ENCODE measurements at places on chromosomes 1 and 21.

GRCh38 chr1:5774019-5774418, 218.2 kb downstream of the NPHP4 start:
- DNase-seq: no peak

- no peak for DNase-seq
These were observed 184.8 kb downstream of the BRINP2 start for GRCh38 chr1:177355575-177355974.

DNA sequence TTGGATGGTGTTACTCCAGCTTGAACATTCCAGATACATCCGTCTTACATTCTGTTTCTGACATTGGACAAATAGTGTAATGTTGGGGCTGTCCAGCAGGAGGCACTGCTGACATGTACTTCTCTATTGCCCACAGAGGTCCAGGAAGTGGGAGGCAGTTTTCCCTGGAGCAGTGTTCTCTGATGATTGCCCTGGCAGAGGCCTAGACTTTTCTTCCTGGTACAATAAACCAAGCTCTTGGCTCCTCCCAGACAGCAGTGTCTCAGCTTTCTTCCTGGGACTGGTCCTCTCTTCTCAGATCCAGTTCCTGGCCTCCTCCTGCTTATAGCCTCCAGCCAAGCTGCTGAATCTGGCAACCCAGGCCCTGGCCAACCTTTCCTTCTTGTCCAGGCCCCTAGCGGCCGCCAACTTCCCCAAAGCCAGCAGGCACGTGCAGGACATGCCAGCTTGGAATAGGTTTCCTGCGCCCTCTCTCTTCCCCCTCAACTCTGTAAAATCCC, 14.9 kb upstream of the IFNLR1 start:
- DNase-seq: peak; percentile 80

DNA sequence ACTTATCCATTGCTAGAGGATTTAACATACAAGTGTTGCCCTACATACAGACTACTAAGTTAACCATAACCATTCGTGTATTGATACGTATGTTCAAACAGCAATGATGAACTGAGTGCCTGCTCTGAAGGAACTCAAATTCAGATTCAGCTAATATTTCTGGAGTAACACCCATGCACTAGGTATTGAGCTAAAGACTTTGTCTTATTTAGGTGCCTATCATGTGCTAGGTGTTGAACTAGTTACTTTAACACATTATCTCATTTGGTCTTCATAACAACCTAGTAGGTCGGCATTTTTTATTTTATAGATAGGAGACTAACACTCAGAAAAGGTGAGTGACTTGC, 160.0 kb downstream of the LTN1 start:
- no peak for DNase-seq

DNA sequence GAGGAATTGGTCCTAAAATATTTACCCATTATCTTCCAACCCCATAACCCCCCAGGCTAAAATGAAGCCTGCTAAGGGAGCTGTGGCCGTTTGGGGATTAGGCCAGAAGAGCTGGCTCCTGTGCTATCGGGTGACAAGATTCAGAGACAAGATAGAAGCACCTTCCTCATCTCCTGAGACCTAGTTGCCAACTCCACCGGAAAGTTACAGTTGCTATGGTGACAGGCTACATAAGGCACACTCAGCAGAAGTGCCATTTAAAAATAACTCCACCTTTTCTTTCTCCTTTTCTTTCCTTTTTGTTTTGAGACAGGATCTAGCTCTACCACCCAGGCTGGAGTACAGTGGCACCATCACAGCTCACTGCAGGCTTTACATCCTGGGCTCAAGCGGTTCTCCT, 43.6 kb upstream of the ROR1 start:
- no peak for DNase-seq

DNA sequence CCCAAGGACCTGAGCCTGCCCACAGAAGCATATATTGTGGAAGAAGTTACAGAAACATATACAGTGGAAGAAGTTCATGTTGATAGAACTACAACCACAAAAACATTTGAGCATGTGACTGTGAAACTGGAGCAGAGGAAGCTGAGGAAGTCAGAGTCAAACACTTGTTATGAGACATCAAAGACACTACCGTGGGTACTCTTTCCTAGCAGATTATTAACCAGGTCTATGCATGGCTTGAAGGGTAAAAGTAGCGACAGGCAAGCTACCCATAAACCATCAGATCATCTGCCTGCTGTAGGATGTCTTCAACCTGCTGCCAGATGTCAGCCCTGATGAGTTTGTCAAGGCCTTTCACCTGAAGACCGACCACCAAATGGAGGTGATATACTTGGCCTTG, 35.8 kb downstream of the IVNS1ABP start:
- DNase-seq: no peak

- DNase-seq: no peak
These were observed 72.1 kb downstream of the NEK7 start for GRCh38 chr1:198228925-198229324.

GRCh38 chr1:225598847-225599246, 54.1 kb downstream of the ENAH start:
- DNase-seq: no peak

- DNase-seq: no peak
These were observed 83.4 kb upstream of the POU3F1 start for GRCh38 chr1:38129971-38130370.

- DNase-seq: peak; percentile 47
These were observed 648 bp upstream of the ADAR start for GRCh38 chr1:154608397-154609270.

DNA sequence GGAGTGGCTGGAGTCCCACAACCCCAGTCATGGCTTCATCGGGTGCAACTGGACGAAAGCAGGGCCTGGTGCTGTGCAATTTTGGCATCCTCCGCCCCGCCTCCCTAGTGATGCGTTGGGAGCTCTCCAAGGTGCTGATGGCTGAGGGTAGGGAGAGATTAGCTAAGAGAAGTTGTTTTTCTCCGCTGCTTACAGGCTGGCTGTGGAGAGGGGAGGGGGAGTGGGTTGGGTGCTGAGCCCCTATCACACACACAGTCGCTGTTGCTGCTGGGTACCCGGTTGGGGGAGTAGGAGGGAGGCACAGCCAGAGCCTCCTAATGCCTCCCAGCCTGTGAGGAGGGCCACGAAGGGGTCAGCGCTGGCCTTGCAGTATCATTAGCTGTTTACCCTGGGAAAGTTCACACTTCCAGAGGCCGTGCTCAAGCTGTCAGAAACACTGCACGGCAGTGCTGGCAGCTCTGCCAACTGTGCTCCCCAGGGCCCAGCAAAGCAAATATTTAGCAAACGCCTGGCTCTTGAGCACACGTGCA, 110.0 kb downstream of the GRIK3 start:
- peak; percentile 59 for DNase-seq

GRCh38 chr1:35129080-35129479, 49.9 kb downstream of the ZMYM1 start:
- no peak for DNase-seq

DNA sequence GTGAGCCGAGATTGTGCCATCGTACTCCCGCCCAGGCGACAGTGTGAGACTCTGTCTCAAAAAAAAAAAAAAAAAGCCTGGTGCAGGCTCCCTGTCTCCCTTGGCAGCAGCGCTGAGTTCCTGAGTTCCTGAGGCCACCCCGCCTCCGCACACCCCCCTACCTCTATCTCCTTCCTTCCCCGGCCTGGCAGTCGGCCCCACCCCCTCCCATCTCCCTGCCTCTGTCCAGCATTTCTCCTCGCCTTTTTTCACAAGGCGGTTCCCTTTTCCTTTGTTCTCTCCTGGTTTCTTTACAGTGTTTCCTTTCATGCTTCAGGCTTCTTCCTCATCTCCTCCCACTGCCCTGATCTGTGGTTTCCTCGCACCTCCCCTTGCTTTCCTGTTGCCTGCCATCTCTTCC, 2.7 kb downstream of the RORC start:
- peak; percentile 26 for DNase-seq

GRCh38 chr1:159190441-159190840, 14.2 kb upstream of the ACKR1 start:
- DNase-seq: no peak

DNA sequence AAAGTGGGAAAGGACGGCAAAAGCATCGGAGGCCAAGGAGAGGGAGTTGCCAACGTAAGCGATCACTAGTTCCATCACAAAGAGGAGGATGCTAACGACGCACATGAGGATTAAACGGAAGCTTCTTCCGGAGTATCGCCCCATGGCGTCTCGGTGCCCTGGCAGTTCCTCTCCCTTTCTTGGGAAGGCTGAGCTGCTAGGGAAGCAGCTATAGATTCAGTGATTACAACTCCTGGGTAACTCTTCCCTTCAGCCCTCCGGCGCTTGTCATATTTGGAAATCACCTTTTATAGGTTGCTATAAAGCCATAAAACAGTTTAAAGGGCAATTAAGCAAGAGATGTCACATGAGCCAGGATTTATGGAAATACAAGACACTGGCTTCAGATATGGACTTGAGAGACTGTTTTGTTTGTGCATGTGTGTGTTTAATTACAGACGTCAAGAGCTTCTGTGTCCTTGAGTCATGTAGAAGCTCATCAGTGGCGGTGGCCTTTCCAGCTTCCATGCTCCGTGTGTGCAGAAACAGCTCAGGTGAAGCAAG, 30.6 kb upstream of the SLC30A10 start:
- DNase-seq: no peak

DNA sequence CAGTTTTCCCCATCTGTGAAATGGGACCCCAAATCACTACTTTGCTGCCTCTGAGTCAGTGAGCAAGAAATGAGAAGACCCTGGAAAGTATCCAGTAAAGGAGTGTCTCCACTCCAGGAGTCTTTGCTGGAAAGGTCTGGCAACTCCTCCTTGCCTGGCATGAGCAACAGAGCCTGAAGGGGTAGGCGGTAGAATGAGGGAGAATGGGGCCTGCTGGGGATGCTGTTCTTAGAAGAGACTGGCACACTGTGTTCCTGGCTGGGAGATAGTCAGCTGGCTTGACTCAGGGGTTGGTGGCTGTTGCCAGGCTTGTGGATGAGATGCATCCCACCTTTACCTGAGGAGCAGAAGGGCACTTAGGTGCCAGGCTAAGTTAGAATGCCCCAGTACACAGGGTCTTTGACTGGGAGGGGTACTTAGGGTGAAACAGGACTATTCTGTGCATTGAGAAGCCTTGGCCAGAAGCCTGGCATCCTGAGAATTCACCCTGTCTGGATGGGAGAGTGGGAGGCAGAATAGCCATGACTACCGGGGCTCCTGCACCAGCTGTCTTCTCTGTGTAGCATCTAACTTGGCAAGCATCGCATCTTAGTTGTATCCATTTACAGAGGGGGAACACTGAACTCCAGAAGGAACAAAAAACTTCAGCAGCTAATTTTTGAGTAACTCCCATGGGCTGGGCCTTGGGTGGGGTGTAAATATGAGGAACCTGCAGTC, 2.5 kb downstream of the MFSD2A start:
- DNase-seq: no peak

- DNase-seq: no peak
These were observed 8.8 kb downstream of the ASAP3 start for GRCh38 chr1:23475134-23475628.

GRCh38 chr1:243977094-243977493, 74.0 kb upstream of the ZBTB18 start:
- no peak for DNase-seq

DNA sequence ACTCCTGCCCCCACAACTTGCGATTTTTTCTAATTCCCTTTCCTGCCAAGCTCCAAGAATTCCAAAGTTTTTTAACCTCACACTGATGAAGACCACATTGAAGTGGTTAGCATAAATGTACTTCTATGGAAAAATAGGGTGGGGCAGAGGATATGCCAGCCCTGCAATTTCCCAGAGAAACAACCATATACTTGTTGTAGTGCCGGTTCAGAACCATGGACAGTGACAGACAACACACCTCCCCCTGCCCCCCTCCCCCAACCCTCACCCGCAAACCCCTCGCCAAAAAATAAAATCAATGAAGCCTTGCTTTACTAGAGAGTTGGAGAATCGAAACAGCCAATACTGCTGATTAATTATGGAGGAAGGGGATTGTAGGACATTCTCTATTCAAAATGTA, 109.5 kb upstream of the GRIK3 start:
- no peak for DNase-seq

DNA sequence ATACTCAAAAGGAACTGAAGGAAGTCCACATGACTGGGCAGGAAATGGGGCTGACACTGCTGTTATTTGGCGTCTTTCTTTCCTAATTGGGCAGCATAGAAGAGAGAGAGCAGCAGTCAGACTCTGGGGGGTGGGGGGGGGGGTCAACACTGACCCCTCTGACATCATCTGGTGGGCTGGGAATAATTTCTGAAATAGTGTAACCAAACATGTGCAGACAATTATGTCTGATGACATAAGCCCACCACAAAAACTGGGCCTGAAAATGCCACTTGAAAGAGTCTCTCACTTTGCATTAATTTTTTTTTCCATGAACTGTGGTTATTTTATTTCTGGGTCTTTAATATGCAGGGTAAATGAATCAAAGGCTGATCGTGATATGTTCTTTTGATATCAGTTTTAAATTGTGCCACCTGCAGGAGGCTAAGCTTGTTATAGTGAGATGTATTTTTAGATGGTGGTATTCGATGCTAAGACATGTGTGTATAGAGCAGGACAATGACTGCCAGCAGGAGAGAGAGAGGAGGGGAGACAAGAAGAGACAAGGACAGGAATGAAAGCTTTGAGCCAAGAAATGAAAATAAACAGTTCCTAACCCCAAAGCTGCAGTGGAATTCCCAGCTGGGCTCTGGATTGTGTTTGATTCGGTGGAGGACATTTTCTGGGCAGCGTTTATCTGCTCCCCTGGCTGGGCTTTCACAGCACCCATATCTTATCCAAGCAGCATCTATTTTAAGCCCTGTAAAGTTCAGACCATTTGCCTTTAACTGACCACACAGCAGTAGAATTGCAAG, 264.7 kb downstream of the PBX1 start:
- DNase-seq: no peak

DNA sequence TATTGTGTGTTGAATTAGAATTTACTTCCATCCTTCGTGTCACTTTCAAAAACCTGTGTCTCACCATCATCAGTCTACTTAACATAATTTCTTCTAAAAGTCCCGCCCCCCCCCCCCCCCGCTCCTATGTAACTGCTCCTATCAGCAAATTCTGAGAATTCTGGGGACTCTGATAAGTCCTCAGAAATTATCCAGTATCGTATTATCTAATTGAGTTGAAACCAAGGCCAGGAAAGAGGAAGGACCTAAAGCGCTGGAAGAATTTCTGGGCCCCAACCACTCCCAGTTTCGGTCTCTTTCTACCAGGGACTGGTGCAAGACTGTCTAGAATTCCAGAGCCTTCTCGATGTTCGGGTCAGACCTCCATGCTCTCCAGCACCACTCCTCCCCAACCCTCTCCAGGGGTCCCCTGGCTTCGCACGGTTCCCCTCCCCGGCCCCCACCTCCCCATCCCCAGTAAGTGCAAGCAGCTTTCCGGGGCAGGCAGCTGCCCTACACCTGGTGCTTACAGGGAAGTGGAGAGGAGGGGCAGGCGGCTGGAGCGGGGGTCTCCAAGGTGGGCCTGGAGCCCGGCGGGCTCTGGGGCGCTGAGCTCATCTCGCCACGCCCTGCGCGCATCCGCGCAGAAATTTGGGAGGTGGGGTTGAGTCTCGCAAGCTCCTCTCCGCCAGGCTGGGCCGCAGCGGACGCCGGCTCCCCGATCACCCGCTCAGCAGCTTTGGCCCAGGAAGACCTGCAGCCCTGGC, 16.0 kb upstream of the ZNF496 start:
- DNase-seq: no peak

Measured in activated CD8-positive, alpha-beta T cell treated with anti-CD3 and anti-CD28 coated beads for 36 hours (primary cell).